ENCODE measurements at places on chromosomes 12 and 14.

GRCh38 chr12:49789992-49790391 lies 38.2 kb downstream of the NCKAP5L start:
- DNase-seq, result no peak

- DNase-seq, result no peak
Measured at GRCh38 chr12:69589082-69589481, 3.8 kb downstream of the CCT2 start.

DNA sequence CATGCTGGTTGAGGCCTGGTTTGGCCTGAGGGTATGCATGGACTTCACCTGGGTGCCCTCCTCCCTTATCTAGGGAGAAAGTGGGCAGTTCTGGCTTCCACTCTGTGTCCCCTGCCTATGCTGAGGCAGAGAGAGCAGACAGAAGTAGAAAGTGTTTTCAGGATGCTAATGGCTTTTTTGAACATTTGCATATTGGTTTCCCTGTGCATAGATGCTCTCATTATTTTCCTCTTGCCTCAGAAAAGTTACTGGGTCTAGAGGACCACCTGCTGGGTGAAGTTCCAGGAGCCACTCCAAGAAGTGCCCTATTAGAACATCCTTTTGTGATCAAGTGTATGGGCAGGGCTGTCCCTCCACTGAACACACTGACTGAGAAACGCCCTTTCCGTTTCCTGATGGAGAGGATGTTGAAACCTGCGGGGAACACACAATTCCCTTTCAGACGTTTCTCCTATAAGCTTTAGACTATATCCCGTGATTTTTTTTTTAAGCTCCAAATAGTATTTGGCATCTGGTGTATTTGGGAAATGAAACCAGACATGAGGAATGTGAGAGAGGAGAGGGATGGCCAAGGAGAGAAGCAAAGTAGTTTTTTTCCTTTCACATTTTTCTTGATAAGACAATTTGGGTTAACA lies 66.6 kb downstream of the DAAM1 start:
- DNase-seq, result no peak

DNA sequence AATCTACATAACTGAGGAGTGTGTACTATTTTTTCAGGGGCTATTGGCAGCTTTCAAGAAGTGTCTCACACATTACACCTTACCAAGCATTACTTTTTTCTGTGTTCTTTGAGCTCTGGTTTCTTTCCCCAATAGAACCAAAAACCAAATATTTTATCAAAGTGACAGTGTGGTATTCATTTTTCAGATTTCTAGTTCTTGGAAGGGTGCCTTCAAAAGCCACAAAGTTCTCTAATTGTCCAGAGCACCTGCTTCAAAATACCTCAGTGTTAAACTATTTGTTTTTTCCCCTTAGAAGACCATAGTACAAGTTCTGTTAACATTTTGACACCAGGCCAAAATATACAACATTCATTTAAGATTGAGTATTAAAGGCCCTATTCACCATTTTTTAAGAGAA lies 515.7 kb downstream of the ETNK1 start:
- no peak for DNase-seq

DNA sequence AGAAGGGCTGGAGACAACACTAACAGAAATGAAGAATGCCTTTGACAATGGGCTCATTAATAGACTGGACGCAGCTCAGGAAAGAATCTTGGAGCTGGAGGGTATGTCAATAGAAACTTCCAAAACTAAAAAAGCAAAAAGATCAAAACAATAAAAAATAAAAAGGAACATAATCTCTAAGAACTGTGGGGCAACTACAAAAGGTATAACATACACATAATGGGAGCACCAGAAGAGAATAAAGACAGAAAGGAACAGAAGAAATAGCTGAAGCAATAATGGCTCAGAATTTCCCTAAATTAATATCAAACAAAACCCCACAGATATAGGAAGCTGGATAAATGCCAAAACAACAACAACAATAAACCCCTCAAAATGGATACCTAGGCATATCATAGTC lies 124.1 kb upstream of the ABCD2 start:
- no peak for DNase-seq

GRCh38 chr12:6764011-6764828 lies 1.9 kb upstream of the PTMS start:
- peak; percentile 48 for DNase-seq

DNA sequence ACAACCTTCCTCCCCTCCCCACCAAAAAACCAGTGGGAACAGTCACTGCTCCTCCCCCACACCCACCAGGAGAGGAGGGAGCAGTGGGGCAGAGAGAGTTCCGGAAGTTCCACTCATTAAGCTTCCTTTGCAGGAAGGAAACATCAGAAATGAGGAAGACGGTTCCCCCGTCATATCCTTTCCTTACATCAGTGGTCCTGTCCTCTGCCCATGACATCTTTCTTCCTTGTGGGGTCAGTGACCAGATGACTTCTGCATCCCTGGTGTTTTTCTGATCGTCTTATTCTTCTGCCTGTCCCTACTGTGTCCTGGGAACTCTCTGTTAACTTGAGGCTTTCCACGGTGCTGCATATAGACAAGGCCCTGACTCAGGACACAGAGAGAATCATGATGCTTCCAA lies 40.8 kb upstream of the SPTLC2 start:
- DNase-seq, result no peak

- DNase-seq, result no peak
Measured at GRCh38 chr12:124020514-124020949, 47.5 kb downstream of the ZNF664 start.

DNA sequence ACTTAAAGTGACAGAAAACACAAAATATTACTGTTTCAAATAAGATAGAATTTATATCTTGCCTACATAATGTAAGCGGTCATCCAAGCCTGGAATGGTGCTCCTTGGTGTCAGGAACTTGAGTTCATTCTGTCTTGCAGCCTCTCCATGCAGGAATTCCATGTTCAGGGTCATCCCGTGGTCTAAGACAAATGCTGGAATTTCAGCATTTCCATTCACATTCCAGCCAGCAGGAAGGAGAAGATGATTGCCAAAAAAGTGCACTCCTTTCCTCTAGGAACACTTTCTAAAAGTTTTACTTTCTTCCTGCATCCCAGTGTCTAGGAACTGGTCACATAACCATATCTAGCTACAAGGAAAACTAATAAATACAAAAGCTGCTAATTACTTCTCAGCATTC lies 106.3 kb downstream of the PTPRO start:
- DNase-seq, result no peak

GRCh38 chr14:21095430-21096205 lies 2.8 kb downstream of the ZNF219 start:
- no peak for DNase-seq
